ENCODE measurements at places on chromosomes 2 and 18.

- DNase-seq: no peak
Observed at GRCh38 chr2:176854878-176855277, 357.7 kb upstream of the HNRNPA3 start.

- DNase-seq: no peak
Observed at GRCh38 chr18:10745971-10746370, 220.1 kb downstream of the NAPG start.

DNA sequence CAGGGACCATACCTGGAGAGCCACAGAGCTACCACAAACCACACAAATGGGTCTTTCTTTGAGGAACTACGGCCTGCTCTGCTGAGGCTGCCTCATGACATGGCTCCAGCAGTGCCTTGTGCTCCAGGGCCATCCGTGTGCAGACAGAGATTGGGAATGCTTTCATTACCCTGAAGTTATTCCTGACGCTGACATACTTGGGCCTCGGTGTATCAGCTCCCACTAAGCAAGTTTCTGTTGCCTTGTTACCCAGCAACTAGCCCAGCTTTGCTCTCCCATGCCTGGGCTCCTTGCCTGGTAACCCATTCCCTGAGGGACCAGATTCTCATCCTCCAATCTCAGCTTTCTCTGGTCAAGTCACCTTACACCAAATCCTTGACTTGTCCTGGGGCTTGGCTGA, 80.3 kb upstream of the FZD7 start:
- DNase-seq: no peak

DNA sequence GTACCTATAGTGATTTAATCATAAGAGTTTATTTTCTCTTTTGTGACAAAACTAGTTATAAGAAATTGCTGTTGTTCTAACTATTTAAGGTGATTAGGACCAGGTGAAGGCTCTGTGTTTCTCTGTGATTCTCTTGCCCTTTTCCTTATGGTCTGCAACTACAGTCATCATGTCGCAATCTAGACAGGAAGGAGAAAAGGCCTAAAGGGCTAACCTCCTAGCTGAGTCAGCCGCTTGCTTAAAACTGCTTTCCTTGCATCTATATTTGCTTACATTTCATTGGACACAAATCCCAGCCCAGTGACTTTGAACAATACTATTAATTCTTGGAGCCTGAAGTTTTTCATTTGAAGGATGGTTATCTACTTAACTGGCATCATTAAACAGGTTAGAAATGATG, 93.1 kb downstream of the PIK3C3 start:
- peak; percentile 4 for DNase-seq

GRCh38 chr2:40433736-40434135, 18.2 kb downstream of the SLC8A1 start:
- no peak for DNase-seq

DNA sequence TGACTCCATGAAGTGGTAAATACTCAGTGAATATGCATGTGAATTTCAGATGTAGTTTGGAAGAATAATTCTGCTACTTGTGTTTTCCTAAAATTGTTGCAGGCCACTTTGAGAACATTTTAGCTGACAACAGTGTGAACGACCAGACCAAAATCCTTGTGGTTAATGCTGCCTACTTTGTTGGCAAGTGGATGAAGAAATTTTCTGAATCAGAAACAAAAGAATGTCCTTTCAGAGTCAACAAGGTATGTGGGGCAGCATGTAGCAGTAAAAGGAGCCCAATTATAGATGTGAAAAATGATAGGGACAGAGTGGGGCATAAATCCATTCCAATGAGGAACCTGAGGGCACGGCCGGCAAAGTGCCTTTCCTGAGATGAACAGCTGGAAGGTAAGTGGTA, 16.1 kb downstream of the SERPINB5 start:
- no peak for DNase-seq

GRCh38 chr2:63118821-63119220, 68.2 kb downstream of the OTX1 start:
- no peak for DNase-seq

GRCh38 chr2:47888581-47889280, 17.6 kb downstream of the FBXO11 start:
- no peak for DNase-seq

DNA sequence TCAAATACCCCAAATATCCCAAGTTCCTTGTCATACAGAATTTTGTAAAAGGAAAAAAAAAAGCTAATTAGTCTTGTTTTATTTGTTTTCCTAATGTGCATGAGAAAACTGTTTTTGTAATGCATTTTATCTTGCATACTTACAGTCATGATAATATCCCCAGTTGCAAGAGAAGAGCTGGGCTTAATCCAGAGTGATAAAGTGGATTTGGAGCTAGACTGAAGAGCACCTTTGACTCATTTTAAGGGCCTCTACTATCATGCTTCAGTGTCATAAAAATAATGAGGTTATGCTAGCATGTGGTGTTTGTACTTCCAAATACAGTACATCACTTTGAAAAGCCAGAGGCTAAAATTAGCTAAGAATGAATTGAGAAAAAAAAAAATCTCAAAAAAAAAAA, 26.4 kb downstream of the ARHGAP15 start:
- no peak for DNase-seq

DNA sequence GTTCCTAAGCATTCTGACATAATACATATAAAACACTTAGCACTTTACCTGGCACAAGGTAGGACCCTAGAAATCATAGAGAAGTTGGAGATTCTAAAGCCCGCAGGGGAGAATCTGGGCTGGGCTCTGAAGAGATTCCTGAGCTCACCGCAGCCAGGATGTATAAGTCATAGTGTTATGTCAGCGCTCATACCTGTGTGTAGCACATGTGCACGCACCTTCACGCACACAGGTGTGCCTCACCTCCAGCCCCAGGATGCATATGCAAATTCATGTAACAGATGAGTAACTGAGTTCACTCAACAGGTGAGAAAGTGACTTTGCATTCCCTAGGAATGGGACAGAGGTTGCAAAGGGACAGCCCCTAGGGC, 7.9 kb upstream of the SDC1 start:
- no peak for DNase-seq

DNA sequence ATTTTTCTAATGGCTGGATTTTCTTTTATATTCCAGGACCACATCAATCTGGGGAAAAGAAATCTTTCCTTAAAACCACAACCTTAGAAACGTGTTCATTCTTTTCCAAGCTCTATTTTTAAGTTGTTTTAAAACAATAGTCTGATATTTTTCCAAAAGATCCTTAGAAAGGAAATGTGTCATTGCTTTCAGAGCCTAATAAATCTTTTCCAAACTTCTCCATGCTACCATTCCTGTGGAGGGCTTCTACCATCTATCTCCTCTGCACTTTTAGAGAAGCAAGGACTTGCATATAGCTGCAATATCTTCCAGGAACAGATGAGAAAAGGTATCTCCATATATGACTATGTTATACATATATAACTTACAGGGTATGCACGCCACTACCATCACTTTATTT, 21.2 kb downstream of the WDFY1 start:
- no peak for DNase-seq

DNA sequence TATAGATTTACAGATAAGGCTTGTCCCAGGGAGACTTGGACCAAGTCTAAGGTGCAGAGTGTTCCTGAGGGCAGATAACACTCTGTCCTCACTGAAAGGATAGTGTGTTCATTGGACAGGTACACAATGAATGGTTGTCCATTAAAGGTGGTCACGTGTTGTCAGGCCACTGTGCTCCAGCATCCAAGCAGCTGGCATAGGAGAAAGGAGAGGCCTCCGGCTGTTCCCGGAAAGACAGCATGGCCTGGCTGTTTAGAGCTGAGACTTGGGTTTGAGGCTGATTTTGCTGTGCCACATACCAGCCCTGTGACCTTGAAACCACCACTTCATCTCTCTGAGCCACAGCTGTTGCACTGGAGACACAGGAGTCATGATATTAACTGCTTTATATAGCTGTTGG, 19.6 kb upstream of the SULT1C3 start:
- DNase-seq: no peak

DNA sequence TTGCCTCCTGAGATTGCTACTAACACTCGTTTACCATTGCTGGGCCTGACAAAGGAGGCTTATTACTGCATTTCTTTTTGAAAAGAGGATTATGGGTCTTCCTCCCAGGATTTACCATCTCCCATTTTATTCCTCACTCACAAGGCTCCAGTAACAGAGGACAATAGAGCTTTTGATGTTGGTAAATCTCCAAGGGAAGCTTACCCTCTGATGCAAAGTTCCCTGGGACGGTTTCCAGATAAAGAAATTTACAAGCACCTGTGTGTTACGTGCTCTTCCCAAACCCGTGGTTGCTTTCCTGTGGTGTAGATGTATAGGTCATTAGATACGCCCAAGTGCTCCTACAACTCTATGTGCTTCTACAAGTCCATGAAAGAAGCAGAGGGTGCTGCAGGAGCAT, 17.1 kb downstream of the VSNL1 start:
- DNase-seq: no peak

Data from ELF-1 (cell line).